B cell (primary cell): ENCODE measurements at places on chromosomes 16 and 17. TPM values are rescaled to one million over a fixed set of nuclear protein-coding genes. Genes with fewer than 3 reads are reported as not detected.

DNA sequence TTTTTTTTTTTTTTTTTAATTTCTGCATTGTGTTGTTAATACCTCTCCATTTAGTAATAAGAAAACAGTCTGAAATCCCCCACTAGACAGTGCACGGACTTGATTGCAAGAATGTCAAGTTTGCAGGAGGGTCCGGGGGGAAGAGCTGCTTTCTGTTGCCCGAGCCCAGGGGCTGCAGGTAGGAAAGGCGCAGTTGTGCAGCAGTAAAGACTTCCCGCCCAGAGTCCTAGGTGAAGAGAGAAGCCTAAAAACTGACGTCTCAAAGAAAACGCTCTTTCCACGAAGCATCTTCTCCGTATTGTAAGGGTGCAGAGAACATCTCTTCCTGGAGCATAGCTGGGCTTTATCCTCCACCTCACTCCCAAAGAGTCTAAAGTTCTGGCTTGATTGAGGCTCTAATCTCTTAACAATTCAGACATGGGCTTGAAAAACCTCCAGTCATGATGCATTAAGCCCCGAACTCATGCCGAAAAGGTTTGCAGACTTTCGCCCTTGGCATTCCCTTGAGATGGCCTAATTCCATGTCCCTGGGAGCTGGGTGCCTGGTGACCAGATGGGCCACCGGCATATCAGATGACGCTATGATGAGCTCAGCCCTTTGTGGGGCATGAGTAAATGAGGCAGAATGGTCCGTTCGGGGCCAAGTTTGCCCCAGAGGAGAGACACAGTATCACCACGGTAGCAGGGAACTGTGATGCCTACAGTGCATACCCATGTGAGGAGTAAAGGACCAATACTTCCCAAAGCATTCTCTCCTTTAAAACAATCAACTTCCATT is 436.2 kb upstream of the ZFHX3 start:
- DNase-seq = no peak

- DNase-seq = no peak
Observed at GRCh38 chr17:35607239-35607847, 20.2 kb downstream of the AP2B1 start.

FOXN1 gene
- not detected in 2 replicates for total RNA-seq

- no peak for DNase-seq
Observed at GRCh38 chr17:39016193-39017153, 49.3 kb upstream of the FBXO47 start.

- DNase-seq = peak; percentile 42
Observed at GRCh38 chr16:85025781-85026653, 1.6 kb upstream of the KIAA0513 start.

DNA sequence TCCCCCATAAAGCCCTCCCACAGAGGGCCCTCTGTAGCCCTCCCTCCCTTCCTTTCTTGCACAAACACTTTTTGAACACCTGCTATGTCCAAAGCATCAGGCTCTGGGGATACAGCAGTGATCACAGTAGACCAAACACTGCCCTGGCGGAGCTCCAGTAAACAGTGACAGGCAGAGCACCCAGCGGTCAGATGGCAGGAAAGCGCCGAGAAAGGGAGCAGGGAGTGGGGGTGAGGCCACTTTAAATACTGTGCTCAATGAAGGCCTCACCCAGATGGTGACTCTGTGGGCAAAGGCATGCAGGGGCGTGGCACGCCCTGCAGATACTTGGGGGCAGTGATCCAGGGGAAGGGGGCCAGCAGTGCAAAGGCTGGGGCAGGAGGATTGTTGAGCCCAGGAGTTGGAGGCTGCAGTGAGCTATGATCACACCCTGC is 7.6 kb downstream of the PRR29 start:
- DNase-seq = no peak

KRTAP3-2 gene
- not detected in 2 replicates for total RNA-seq

DNA sequence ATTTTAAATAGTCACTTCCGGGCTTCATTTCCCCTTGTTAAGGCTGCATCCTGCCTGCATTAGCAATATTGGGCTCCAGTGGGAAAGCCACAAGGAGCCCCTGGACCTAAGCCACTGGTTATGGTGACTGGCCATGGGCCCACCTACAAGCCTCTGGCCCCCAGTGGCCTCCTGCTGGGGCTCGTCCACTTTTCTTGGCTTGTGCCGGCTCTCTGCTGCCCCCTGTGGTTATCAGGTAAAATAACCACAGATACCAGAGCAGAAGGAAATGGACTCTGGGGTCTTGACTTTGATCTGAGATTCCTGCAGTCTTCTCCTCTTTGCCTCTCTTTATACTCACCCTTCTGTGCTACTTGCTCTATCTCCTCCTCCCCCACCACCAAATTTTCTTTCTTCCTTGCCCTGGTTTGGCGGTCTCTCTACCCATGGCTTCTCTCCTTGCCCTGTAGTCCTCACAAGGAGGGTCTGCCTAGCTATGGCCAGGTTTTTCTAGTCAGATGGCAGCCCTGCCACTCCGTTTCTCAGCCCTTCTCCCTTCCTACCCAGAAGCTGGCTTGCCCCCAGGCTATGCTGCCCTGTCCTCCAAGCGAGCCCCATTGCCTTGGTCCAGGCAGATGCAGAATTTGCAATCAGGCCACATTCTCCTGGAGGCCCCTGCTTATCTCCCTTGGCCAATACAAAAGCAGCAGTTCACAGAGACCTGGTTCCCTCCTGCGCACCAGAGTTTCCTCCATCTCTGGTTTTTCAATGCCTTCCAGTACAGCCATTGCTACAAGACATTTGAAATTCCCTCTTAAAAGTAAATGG is 82.9 kb upstream of the RCVRN start:
- peak; percentile 56 for DNase-seq

- no peak for DNase-seq
Observed at GRCh38 chr16:67763066-67763465, 43.3 kb downstream of the RANBP10 start.

GRCh38 chr17:50609380-50610074 is 25.2 kb upstream of the ABCC3 start:
- DNase-seq = no peak

DNA sequence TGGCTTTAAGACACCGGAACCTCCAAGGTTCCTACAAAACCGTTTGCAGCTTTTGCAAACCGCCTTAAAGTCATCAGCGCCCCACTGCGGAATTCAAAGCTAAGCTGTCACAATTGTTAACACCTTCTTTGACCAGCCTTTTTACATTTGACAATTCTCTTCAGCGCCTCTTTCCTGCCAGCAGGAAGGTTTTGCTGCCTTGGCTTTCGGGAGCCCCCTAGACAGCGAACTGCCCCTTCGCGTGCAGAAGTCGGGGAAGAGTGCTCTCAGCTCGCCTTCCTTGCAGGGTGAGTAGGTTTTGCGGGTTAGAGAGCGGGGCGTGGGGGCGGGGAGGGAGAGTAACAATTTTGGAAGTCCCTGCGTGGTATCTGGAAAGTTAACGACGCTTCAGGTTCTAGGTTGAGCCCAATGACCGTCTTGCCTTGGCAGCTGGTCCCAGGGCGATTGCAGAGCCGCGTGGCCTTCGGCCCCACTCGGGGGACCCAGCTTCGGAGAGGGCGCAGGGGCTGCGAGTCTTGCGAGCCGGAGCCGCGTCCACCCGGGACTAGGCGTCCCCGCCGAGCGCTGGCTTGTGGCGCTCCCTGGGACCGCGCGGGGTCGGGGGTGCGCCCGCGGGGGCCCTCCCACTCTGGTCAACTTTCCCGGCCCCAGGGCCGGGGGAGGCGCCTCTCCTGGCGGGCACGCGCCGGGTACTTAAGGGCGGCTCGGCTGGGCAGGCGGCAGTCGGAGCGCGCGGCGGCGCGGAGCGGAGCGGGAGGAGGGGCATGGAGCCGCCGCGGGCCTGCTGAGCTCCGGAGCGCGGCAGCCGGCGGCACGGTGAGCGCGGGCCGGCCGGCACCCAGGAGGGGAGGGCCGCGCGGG is at the start of gene HAS3:
Gene HAS3, plus strand, starts transcription at position 153 of the 861 bp plus-strand sequence. CDS start 3,743 bp downstream, outside the sequence.
- peak; percentile 44 for DNase-seq

- DNase-seq = no peak
Observed at GRCh38 chr16:54164789-54165173, 121.8 kb downstream of the IRX3 start.

EIF3C gene
- total RNA-seq = 353 and 372 TPM in 2 replicates

LPO gene
- not detected in 2 replicates for total RNA-seq

DNA sequence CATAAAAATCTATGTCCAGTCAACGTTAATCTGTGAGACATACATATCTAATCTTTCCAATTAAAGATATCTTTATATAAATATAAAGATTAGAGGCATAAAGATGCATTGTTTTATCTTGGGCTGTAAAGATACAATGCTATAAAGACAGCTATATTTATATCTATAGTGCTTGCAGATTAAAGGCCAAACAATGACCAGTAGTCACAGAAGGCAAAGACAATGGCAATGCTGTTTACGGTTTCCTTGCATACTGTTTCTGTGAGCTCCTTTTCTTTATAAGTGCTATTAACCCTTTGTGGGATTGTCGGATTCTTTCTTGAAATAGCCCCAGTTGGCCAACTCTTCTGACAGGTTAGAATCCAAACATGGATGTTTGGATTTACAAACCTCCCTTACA is 85.5 kb upstream of the SALL1 start:
- no peak for DNase-seq

SSTR5 gene
- total RNA-seq = not detected in 2 replicates

ST6GALNAC2 gene
- total RNA-seq = 2.7 TPM in 2 replicates

DNA sequence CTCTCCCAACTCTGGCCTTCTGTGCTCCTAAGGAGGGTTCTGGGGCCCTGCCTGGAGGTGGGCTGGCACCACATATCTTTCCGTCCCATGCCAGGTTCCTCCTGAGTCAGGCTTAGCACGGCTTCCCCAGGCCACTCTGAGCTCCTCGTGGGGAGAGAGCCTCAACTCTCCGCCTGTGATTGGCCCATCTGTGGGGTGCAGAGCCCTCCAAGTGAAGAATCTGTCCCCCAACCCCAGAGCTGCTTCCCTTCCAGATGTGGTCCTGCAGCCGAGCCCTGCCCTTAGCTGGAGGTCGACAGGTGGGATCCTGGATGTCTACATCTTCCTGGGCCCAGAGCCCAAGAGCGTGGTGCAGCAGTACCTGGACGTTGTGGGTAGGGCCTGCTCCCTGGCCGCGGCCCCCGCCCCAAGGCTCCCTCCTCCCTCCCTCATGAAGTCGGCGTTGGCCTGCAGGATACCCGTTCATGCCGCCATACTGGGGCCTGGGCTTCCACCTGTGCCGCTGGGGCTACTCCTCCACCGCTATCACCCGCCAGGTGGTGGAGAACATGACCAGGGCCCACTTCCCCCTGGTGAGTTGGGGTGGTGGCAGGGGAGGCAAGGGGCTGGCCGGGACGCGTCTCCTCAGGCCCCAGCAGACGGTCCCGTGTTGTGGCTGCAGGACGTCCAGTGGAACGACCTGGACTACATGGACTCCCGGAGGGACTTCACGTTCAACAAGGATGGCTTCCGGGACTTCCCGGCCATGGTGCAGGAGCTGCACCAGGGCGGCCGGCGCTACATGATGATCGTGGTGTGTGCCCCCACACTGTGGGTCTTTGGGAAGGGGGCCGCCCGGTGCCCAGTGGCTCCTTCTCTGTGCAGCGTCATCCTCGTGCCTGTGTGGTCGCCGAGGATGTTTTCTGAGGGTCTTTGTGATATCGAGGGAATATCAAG is 6.9 kb downstream of the GAA start:
- no peak for DNase-seq

GRCh38 chr16:71734511-71734910 is 10.0 kb upstream of the PHLPP2 start:
- no peak for DNase-seq

DNA sequence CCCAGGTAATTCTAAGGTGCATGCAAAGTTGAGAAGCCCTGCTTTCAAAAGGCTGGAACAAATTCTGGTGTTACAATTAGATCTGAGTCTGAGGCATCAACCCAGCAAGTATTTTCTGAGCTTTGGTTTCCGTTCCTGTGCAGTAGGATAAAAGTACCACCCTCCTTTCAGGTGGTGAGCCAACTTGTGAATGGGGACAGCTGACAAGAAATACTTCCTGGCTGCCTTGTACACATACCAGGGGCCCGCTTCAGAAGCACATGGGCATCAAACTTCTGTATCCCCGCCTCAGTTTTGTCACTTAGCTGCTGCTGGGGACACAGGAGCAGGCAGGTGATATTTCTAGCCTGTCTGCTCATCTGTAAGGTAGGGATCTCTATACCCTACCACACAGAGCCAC is 252.2 kb downstream of the CPPED1 start:
- DNase-seq = no peak

ZNF778 gene
- total RNA-seq = 8.9 and 13.4 TPM in 2 replicates

DNA sequence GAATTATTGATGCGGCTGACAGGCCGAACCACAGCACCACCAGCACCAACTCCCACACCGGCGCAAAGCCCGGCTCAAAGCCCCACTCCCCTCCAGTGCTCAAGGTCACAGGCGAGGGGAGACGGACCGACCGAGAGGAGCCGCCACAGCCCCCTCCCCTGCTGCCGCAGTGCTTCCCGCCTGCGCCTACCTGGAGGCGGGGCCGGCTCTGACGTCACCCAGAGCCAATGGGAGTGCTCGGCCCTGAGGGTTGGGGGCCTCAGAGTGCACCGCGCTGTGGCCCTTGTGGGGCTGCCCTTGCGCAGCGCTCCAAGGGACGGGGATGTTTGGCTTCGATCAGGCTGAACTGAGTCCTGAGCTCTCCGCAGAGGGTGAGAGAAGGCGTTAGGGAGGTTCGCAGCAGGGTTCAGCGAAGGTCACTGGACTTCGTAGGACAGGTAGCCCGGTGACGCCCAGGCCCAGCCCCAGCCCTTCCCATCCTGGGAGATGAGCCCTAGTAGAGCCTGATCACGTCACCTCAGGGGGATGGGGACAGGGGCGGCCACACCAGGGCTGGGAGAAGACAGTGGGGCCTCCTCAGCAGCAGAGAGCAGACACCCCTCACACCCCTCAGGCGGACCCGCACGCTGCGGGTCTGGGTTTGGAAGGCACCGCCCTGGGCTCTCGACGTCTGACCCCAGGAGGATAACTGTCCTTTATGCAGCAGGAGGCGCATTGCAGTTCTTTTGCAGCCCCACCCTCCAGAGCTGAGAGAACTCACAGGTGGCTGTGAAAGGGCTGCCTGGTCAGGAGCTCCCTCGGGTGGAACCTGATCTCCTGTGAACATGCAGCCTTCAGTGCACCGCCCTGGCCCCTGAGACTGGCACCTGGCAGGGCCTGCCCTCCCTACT is 1.5 kb downstream of the NDRG4 start:
- DNase-seq = peak; percentile 61

DNA sequence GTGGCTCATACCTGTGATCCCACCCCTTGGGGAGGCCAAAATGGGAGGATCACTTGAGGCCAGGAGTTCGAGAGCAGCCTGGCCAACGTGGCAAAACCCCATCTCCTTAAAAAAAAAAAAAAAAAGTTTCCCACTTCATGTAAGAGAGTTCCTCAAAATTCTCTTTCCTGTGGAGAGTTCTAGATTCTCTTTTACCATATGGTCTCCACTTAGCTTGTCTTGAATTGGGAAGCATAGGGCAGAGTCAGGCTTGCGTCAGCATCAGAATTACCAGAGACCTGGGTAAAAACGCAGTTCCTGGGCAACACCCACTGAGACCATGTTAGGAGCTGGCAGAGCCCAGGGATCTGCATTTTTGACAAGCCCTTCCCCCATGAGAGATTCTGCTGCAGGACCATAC is 158.4 kb downstream of the CCDC182 start:
- no peak for DNase-seq

ALDH3A1 gene
- not detected in 2 replicates for total RNA-seq
